Thoracic aorta (tissue), 2 donors: ENCODE measurements at places on chromosomes 7 and 10.

GRCh38 chr10:86662186-86663045, 5.9 kb upstream of the LDB3 start:
- no peak for DNase-seq

GRCh38 chr7:30817371-30817767, 46.2 kb downstream of the MINDY4 start:
- DNase-seq: no peak

DNA sequence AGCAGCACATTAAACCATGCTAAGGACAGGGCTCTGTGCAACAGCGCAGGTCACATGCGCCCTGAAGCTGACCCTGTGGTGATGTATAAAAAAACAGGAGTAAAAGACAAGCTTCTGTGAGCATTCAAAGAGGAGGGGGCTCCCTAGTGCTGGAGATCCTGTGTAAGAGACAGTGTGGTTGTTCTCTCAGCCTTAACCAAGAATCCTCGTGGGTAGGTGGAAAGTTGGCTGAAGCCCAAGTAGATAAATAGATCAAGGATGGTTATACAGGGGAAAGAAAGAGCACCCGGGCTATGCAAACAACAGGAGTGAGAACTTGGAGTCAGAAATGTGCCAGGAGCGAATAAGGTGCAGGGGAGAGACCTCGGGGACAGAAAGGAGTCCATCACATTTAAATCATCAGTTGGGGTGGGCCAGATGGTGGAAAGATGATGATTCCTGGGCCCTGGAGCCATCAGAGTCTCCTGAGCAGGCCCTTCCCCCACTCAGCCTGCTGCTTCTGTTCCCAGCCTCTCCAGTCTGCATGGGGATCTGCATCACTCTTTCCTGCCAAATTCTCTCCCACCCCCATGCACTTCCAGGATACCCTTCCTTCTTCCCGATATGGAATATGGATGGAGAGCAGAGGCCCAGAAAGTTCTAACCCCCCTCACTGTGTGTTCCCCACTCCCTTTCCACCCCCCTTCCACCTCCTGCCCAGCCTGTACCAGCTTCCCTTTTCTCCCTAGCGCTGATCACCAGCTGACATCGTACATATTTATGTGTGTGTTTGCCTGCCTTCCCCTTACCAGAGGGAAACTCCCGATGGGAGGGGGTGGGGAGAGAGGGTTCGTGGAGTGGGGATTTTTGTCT, 78.1 kb upstream of the PRR15 start:
- no peak for DNase-seq

- DNase-seq: no peak
These were observed 705.6 kb upstream of the GALNT17 start for GRCh38 chr7:70426249-70426880.

DNA sequence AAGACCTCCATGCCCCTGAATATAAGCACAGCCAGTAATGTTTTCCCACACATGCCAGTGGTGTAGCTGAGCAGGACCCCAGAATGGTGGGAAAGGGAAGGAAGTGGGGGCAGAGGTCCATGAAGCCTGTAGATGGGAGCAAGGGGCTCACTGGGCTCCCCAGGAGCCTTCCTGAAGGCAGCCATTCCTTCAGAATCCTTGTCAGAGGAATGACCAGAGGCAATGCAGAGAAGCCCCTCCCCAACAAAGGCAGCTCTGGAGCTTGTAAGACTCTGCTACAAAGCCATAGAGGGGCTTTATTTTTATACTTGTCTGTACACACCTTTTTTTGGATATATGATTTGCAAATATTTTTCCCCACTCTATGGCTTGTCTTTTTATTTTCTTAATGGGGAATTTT, 165.0 kb upstream of the TCF7L2 start:
- DNase-seq: no peak

DNA sequence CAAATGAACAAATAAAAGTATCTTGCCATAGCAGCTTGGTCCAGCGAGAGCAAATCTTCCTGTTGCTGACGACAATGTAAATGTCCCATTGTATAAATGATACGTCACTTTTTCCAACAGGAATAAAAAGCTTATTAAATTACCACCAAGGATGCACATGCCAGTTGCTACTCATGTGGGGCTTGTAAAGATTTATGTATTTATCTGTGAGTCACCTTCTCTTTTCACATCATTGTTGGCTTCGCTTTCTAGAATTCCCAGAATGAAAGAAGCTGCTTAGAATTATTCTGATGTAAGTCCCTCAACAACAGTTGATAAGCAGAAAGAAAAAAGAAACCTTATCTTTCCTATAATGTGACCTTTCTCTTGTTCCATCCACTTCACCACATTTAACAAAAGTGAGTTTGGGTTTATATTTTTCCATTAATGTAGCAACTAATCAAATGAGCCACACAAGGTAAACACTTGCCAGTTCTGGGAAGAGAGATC, 22.4 kb downstream of the DNAJC12 start:
- no peak for DNase-seq

DNA sequence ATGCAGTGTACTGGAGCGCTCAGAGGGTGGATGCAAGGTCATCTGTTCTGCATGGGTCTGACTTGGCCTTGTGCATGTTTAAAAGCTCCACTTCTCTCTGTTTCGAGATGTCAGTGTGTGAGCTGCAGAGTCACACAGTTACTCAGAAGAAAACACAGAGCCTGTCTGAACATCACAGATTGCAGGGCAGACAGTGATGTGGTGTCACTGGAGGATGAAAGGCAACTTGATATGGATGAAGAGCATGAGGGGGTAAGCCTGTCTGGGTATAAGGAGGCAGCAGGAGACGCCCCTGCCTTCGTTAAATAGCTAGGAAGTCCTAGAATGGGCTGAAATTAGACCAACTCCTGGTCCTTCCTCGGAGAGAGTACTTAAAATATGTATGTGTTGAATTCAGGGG, 67.5 kb upstream of the LRRC18 start:
- DNase-seq: no peak

GRCh38 chr7:101707587-101707986, 78.5 kb upstream of the MYL10 start:
- DNase-seq: no peak

GRCh38 chr7:150450491-150451001, at the start of gene GIMAP8:
GIMAP8 (plus strand) TSS chr7:150450630; CDS start chr7:150466699, 16,069 bp downstream.
- no peak for DNase-seq

GRCh38 chr10:51171946-51172345, 97.7 kb downstream of the PRKG1 start:
- DNase-seq: no peak

DNA sequence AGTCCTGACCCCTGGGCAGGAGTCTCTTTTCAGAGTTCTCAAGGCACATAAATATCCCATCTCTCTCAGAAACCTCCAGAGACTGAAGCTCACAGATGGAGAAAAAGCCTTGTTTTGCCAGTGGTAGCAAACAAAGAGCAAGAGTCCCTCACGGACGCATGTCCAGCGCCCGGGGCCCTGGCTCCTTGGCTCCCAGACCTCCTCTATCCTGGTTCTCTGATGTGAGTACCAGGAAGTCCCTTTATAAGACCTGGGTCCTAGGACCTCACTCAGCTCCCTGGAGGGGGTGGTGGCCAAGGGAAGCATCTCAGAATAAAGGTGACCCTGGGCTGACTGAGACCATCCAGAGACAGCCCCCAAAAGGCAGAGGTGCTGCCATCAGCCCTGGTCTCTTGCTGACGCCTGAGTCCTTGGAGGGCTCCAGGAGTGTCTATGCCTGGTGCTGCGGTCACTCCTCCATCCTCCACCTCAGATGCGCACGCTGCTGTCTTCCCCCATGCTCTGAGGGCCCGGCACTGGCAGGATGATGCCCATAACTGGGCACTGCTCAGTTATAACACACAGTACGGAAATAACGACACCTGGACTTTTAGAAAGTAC, 221.5 kb downstream of the TNS3 start:
- no peak for DNase-seq

DNA sequence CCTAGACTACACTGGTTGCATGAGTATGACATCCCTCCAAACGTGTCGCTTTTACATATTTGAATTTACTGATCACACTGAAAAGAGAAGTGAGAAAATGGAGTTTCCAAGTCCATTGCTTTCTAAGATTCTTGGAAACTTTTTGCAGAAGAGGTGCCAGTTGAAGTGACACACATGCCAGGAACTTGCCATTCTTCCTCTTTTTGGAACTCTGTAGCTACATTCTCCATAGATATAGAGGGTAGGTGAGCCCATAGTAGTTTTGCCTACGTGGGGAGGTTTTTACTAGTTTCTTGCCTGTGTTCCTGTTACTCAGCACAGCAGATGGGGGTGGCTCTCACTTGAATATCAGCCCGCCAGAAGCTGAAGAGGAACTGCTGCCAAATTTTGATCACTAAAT, 286.6 kb upstream of the NRP1 start:
- no peak for DNase-seq

GRCh38 chr7:157438121-157439025, 101.6 kb downstream of the DNAJB6 start:
- no peak for DNase-seq

GRCh38 chr7:133748443-133749407, 378.4 kb upstream of the LRGUK start:
- DNase-seq: no peak

- no peak for DNase-seq
These were observed 108.3 kb downstream of the GLI3 start for GRCh38 chr7:42128703-42129102.

GRCh38 chr10:101894742-101895141, 51.1 kb upstream of the KCNIP2 start:
- no peak for DNase-seq

GRCh38 chr10:114970515-114970914, 32.5 kb downstream of the TRUB1 start:
- no peak for DNase-seq

- DNase-seq: no peak
These were observed 16.3 kb downstream of the CXCL12 start for GRCh38 chr10:44368637-44369036.

DNA sequence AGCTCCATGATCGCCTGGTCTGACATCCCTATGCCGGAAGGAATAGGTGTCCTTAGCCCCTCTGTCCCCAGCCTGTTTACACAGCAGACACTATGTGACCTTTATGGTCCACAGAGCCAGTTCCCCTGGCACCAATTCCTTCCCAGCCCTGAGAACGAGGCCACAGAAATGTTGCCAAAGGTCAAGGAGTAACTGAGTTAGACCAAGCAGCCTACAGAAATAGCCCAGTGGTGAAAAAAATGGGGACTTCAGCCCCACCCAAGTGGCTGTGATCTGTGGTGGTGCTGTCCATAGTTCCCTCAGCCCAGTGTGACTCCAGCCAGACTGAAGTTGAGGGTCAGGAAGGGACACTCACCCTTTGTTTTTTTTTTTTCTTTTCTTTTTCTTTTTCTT, 2.5 kb downstream of the PGAM2 start:
- no peak for DNase-seq

DNA sequence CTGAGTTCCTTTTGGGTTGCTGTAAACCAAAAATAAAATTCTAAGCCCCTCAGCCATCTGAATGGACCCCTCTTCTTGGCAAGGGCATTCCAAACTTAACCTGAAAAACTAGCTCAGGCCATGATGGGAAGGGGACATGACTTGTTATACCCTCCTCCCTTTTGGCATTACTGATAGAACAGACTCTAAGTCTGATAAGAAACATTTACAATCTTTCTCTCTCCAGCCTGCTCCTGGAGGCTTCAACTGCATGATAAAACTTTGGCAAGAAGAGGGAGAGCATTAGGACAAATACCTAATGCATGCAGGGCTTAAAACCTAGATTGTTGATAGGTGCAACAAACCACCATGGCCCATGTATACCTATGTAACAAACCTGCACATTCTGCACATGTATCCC, 40.9 kb upstream of the ATOH7 start:
- no peak for DNase-seq

DNA sequence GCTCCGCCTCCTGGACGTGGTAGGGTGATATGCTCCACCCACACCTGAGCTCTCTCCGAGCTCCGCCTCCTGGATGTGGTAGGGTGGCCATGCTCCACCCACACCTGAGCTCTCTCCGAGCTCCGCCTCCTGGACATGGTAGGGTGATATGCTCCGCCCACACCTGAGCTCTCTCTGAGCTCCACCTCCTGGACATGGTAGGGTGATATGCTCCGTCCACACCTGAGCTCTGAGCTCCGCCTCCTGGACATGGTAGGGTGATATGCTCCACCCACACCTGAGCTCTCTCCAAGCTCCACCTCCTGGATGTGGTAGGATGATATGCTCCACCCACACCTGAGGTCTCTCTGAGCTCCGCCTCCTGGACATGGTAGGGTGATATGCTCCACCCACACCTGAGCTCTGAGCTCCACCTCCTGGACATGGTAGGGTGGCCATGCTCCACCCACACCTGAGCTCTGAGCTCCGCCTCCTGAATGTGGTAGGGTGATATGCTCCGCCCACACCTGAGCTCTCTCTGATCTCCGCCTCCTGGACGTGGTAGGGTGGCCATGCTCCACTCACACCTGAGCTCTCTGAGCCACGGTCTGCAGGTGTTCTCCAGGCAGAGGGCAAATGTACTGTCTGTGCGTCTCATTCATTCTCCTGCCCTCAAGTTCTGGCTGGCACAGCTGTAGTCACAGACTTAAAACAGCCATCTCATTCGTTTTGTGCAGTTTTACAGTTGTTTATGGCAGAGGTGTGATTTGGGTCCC, 252.4 kb downstream of the DIP2C start:
- no peak for DNase-seq

DNA sequence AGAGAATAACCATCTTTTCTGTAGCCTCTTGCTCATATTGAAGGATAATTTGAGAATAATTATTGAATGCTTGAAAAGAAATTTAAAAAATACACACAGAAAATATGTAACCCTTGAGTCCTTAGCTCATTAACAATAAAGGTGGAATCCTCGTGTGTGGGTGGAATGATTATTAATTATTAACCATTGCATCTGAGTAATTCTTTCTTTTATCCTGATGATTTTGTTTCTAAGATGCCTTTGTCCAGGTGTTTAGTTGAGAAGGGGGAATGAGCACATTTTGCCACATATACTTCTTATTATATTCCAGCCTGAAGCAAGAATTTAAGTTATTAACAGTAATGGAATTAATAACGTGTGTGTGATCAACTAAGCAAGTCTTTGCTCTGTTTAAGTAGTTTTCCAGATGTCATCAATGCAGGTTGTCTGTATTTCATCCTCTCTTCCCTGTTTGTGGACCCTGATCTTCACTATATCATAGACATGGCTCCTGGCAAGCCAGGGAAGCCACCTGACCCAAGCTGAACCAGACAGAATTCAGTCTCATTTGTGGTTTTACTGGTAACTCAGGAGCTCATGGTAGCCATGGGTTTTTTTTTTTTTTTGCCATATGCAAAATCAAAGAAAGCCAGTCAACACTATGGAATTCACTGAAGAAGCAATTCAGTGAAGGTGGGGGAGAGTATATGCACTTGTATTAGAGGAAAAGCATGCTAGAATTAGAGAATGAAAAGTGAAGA, 144.3 kb downstream of the KIF20B start:
- no peak for DNase-seq

- peak; percentile 19 for DNase-seq
These were observed 6.0 kb downstream of the RHOBTB1 start for GRCh38 chr10:60937784-60938654.

DNA sequence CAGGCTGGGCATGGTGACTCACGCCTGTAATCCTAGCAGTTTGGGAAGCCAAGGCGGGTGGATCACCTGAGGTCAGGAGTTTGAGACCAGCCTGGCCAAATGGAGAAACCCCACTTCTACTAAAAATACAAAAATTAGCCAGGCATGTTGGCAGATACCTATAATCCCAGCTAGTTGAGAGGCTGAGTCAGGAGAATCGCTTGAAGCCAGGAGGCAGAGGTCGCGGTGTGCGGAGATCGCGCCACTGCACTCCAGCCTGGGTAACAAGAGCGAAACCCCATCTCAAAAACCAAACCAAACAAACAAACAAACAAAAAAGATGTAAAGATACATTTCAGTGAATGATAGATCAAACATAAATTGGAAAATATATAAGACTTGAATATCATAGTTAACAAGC, 105.9 kb downstream of the PLPP4 start:
- DNase-seq: no peak

GRCh38 chr7:96596120-96596826, 113.4 kb downstream of the SEM1 start:
- no peak for DNase-seq
